Naive thymus-derived CD4-positive, alpha-beta T cell (primary cell): ENCODE measurements at places on chromosomes 3 and 15. TPM values are rescaled to one million over a fixed set of nuclear protein-coding genes. Genes with fewer than 3 reads are reported as not detected.

GRCh38 chr15:65993236-65993635, 123.9 kb downstream of the RAB11A start:
- no peak for DNase-seq

- DNase-seq = no peak
Observed at GRCh38 chr15:38883987-38884386, 319.4 kb upstream of the RASGRP1 start.

DNA sequence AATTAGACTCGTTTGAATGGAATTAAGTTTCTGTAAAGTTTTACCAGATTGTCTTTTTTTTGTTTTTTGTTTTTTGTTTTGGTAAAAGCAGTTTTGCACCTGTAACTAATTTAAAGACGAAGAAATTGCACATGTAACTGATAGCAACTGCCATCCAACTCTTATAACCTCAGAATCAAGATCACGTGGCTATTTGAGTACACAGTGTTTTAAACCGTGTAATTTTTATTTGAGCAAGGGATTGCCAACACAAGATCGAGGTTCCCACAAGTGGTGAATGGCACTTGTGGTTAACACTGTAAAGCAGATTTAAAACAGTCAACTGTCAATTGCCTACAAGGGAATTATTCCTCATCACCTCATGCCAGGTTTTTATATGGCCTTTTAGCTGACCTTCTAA, 67.3 kb downstream of the PPARG start:
- no peak for DNase-seq

DNA sequence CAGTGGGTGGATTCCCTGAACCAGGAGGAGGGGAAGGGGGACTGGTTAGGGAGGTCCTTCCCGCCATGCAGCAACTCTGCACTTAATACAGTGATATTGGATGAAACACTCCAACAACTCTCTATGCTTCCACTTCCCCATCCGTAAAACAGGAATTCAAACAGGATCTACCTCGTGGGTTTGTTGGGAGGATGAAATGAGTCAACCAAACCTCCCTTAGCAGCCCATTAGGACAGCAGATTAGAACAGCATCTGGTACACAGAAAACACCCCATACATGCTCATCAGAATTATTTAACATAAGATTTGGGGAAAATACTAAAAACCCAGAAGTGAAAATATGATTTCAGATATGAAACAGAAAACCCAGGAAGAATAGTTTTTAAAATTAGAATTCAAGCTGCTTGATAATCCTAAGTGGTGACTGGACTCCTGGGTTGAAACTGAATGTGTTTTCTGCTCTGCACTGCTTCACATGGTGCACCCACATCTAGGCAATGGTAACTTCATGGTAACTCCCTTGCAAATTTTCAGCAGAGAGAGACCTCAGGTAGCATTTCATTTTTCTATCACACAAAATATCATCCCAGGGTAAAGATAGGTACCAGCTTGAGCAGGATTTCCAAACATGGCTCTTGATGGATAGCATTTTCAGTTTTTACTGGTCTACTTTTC, 326.8 kb upstream of the FRG2C start:
- no peak for DNase-seq

PLSCR5 gene
- not detected in 2 replicates for total RNA-seq
